NCI-H2081 treated with DMSO at 0.1 percent for 48 hours (cell line): ENCODE measurements at places on chromosomes 11 and 22.

DNA sequence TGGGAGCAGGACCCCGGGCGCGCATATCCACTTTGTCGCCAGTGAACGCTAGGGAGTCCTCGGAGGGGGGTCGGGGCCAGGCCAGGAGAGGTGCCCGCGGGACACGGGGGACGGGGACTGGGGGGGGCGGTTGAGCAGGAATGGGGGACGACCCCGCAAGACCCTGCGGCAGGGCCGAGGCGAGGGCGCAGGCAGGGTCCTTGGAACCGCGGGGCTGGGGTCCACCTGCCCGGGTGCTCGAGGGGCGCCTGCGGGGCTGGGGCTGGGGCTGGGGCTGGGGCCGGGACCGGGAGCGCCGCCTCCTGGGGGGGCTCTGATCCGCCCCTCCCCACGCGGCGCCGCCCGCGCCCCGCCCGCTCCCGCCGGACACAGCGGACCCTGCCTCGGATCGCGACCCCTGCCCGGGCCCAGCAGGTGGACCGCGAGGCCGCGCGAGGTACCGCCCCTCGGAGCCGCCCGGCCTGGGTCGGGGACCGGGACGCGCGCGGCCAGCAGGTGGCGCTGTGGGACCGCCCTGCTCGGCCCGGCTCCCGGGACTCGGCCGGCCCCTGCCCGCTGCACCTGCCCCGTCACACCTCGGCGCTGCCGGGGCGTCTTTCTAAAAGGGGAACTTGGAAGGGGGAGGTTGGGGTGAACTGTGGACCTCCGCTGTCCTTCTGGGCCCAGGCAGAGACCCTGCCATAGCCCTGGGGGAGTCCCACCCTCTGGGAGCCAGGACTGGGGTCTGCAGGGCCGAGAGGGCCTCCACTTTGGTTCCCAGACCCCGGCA lies 11.0 kb downstream of the CRELD2 start:
- no peak for DNase-seq

- DNase-seq = no peak
Observed at GRCh38 chr11:62546244-62546928, at the start of gene AHNAK. AHNAK (minus strand) TSS chr11:62546806; CDS start chr11:62536098, 10,708 bp downstream.

DNA sequence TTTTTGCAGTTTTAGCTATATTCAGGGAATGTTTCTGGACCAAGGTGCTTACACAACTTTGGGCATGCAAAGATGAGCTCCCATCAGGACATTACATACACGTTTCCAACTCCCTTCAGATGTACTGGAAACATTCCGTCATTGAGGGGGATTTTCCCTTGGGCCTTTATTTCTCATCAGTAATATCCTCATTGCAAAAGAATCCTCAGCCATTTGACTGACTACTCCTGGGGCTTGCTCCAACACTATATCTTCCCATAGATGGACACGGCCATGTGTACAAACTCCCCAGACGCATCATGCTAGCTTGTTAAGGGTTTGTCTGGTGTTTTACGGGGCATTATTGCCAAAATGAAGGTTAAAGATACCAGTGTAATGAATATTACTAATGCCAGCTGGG lies 59.3 kb upstream of the NUP160 start:
- no peak for DNase-seq

- DNase-seq = no peak
Observed at GRCh38 chr11:75194147-75194546, 43.2 kb downstream of the SLCO2B1 start.

GRCh38 chr11:31968461-31969358 lies 122.2 kb upstream of the RCN1 start:
- DNase-seq = no peak

DNA sequence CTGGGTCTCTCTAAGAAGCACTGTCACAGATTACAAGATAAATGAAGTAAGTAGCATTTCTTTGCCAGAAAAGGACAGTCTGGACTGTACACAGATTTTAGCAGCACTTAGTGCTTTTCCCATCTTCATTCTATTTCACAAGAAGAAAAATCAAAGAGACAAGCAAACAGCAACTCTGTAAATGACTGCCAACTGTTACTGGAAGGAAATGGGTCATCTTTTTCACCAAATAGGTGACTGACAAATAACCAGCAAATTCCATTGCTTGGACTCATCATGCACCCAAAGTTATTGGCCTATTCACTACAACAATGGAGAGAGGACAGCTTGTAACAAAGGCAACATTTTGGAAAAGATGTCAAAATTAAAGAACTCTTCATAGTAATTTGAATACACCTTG lies 28.9 kb upstream of the CARD18 start:
- DNase-seq = no peak

DNA sequence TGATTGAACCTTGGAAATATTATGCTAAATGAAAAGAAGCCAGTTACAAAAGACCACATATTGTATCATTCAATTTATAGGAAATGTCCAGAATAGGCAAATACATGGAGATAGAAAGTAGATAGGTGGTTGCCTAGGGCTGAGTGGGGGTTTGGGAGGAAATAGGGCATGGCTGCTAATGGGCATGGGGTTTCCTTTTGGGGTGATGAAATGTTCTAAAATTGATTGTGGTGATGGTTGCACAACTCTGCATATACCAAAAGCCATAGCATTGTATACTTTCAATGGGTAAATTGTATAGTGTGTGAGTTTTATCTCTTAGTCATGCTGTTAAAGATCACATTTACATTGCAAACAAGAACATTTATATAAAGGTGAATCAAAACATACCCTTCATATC lies 48.7 kb downstream of the LDLRAD3 start:
- no peak for DNase-seq

DNA sequence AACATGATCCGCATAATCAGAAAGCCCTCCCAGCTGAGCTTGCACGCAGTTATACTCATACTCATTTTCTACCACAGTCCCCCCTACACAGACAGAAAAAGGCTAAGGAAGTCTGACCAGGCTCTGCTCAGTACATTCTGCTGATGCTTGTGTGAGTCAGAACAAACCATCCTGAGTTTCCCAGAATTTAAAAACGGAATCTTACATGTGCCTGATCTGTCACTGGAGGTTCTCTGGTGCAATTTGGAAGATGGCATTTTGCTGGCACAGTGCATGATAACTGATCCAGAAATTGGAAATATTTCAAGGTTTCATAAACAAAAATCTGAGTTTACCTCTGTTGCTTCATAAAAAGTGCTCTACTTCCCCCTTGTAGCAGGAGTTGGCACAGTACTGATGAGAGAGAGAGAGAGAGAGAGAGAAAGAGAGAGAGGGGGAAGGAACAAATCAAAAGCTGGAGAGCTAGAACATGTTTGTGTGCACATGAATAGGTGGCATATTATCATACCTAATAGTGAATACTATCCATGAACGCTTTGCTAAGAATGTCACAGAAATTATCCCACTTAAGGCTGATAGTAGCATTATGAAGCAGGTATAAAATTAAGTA lies 1085.3 kb downstream of the DLG2 start:
- no peak for DNase-seq

DNA sequence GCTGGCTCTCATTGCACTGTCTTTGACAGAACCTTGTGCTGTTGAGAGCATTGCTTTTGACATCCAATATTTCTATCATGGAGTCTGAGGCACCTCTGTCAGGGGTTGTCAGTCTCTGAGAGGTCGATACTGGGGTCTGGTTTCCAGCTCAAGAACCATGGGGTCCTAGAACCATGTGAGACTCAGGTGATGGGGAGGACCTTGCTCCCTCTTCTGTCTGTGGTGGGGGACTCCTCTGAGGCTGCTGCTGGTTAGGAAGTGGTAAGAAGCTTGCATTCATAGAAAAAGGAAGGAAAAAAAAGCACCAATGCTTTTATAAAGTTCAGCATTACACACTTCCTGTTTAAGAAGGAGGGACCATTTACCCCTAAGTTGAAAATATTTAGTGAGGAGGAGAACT lies 91.8 kb upstream of the CD44 start:
- DNase-seq = no peak

DNA sequence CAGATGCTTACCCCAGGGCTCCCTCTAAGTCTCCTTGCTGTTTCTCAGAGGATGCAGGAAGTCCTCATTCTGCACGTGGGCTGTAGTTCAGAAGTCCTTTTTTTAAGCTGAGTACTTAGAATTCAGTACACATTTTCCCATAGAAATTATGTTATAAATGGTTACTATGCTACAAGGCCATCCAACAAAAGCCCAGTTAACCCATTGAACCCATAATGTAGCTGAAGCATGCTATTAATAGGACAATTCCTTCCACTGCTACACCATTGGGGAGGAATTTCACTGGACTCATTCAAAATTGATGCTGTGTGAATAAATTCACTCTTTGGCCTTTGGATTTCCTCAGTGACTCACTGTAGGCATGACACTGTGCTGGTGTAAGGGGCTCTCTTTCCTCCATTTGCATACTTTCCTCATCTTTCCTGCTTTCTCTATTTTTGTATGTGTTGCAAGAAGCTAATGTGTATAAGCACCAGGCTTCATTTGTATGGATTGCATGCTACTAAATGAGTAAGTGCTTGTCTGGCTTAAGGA lies 148.0 kb downstream of the NTM start:
- DNase-seq = no peak

DNA sequence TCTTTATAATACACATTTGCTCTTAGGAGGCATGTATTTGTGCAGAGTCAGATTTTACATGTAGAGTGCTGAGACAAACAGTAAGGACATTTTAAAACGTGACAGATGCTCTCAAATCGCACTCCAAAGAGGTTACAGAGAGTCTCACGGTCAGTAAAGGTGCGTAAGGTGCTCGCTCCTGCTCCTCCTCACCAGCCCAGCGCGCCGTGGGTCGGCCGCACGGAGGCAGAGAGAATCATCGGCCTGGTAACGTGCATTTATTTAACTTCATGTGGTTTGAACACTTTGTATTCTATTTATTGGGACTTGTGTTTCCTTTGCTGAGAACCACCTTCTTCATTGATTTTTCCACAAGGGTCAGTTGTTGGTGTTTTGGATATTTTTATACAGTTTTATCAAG lies 900.1 kb downstream of the BRD1 start:
- DNase-seq = no peak

GRCh38 chr11:126664643-126665042 lies 309.2 kb downstream of the ST3GAL4 start:
- DNase-seq = no peak

GRCh38 chr11:11636671-11637070 lies 14.9 kb upstream of the GALNT18 start:
- no peak for DNase-seq

DNA sequence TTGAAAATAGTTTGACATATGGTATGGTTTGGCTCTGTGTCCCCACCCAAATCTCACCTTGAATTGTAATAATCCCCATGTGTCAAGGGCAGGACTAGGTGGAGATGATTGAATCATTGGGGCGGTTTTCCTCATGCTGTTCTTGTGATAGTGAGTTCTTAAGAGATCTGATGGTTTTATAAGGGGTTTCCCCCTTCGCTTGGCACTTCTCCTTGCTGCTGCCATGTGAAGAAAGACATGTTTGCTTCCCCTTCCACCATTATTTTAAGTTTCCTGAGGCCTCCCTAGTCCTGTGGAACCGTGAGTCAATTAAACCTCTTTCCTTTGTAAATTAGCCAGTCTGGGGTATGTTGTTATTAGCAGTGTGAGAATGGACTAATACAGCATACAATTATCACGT lies 7.7 kb downstream of the KCTD21 start:
- no peak for DNase-seq

DNA sequence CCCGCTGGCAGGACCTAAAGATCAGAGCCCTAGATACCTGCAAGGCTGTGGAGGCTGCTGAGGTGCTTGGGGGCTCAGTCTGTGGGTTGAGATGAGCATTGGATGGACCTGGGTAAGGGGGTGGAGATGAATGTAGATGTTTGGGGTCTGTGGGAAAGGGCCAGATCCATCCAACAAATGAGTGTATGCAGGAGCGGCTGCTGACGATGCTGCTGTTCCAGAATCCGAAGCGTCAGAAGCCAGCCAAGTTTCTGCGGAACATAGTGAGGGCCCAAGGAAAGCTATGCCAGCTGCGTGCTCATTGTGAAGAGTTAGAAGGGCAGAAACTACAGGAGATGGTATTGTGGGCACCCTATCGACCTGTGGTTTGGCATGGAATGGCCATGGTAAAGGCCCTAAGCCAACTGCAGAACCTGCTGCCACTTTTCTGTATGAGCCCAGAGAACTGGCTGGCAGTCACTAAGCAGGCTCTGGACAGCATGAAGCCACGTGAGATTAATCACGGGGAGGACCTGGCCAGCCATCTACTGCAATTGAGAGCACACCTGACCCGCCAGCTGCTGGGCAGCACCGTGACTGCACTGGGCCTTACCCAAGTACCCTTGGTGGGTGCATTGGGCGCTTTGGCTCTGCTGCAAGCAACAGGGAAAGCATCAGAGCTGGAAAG lies 36.6 kb downstream of the RRP8 start:
- DNase-seq = no peak

DNA sequence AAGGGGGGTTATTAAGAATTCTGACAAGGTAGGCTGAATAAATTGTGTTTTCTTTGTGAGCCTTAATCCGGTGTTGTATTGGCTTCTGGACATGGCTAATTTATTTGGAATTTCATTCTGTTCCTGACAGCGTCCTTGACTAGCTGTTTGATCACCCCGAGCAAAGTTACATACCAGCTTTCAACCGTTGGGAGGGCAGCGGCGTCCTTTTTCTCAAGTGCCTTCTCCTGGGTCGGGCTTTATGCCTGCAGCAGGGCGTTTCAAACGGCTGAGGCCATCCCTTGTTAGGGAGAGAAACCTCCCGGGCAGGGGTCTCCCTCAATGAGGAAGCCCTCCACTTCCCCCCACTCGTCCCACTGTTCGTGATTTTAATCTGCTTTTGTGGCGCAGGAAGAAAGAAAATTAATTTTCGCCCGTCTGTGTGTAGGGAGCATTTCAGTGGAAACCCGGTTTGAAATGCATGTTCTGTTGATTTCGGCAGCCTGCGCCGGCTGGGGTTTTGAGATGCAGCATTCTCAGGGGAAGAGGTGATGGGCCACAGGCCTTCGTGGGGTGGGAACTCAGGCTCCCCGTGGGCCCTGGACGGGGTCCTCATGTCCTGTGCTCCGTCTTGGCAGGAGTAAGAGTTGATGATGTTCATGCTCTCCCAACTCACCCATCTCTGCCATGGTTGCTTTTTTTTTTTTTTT lies 2.9 kb upstream of the SMIM38 start:
- DNase-seq = no peak

DNA sequence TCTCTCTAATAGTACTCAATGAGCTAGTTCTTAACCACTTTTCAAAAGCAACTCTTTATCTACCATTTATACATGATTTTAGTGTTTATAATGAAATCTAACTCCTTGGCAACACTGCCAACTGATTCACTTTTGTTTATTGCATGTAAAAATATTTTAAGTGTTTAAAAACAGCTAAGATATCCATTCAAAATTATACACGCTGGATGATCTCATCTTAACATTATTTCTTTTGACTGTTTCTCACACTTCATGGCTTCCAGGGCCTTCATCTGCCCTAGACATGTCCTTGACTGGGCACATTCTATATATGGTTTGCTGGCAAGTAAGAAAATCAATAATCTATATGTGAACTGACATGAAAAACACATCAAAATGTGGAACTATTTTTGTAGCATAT lies 414.6 kb upstream of the LUZP2 start:
- DNase-seq = no peak
